ENCODE measurements at places on chromosomes 12 and 14.

DNA sequence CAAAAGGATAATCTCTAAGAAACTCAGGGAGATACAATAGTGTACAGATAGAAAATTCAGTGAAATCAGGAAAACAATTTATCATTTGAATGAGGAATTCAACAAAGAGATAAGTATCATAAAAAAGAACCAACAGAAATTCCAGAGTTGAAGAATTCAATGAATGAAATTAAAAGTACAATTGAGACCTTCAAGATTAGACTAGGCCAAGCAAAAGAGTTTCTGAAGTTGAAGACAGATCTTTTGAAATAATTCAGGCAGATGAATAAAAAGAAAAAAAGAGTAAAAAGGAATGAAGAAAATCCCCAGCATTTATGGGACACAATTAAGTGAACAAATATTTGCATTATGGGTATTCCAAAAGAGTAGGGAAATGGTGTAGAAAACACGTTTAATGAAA lies 412.6 kb downstream of the TMEM121 start:
- DNase-seq: no peak

DNA sequence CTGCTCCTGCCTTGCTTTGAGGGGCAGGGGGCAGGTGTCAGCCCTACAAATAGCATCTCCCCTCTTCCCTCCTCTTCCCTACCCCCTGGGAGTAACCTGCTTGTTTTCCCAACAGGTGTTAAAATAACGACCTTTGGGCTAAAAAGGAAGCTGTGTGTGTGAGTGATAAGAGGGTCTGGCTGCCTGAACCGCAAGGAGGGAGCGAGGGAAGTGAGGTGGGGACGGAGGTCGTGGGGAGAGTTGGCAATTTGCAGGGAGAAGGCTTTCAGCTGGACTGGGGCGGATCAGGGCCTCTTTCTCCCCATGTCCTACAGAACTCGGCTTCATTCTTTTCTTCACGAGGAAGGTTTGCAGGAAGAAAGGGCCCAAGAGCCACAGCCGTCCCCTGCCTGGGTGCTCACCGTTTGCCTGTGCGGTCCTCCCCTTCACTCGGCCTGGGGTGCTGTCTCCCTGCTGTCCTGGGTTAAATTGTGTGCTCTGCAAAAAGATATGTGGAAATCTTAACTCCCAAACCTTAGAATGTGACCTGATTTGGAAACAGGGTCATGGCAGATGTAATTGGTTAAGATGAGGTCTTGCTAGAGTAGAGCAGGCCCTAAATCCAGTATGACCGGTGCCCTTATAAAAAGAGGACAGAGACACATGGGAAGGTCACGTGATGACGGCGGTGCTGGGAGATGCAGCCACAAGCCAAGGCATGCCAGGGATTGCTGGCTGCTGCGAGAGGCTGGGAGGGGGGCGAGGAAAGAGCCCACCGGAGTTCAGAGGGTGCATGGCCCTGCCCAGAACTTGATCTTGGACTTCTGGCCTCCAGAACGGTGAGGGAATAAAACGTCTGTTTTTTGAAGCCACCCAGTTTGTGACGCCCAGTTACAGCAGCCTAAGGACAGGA lies 38.7 kb upstream of the NCOR2 start:
- peak; percentile 65 for DNase-seq

DNA sequence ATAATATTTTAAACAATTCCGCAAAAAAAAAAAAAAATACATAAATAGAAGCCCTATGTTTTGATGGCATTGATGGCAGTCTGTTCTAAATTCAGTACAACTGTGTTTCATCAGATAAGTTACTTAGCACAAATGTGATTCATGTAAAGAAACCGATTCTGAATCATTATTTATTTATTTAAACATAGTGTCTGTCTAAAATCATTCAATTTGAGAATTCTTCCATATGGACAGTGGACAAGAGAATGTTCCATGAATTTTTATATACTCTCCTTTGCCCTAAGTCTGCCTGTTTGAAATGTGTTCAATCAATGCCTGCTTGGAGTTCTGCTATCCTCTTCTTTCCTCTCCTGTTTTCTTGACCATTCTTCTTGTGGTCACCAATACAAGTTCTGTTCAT lies 126.5 kb downstream of the PDE3A start:
- no peak for DNase-seq

DNA sequence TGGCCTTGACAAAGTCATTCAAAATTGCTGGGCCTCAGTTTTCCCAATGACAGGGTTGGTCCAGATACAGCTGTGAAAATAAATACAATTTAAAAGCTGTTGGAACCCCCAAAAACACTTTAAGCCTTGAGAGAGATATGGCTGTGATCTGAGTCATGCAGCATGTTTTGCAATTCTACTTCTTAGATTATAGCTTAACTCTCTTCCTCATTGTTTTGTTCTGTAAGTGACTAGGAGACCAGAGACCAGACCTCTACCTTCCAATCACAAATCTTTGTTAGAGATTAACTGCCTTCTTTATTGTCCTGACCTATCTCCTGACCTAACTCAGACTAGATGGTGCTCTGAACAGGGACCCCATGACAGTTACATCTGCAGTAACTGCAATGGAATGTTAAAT lies 198.1 kb downstream of the STXBP6 start:
- no peak for DNase-seq

DNA sequence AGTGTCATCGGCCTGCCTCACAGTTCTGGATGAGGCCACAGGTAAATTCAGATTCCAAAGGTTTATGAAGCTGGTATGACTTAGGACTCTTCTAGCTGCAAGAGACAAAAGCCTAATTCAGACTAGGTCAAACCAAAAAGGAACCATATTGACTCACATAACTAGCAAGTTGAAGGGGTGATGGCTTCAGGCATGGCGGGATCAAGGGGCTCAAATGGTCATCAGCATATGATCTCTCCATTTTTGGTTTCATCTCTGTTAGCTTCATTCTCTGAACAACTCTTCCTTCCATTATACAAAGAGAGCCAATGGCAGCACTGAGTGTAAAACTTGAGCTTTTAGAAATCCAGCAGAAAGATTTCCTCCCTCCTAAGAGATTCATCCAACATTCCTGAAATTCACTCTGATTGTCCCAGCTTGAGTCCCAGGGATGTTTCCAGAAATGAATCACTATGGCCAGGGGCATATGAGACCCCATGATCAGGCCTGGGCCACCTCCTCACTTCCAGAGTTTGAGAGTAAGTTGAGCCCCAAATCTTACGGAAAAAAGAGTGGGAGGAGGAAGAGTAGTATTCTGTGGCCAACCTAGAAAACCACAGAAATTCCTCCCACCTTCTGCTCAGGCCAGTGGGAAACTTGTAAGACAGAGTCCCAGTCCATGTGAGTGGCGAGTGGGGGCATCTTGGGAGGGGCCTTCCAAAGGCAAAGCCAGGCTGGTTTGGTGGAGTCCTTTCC lies 2.0 kb upstream of the MAP1LC3B2 start:
- DNase-seq: no peak

GRCh38 chr12:22919883-22920282 lies 294.9 kb downstream of the ETNK1 start:
- DNase-seq: no peak

DNA sequence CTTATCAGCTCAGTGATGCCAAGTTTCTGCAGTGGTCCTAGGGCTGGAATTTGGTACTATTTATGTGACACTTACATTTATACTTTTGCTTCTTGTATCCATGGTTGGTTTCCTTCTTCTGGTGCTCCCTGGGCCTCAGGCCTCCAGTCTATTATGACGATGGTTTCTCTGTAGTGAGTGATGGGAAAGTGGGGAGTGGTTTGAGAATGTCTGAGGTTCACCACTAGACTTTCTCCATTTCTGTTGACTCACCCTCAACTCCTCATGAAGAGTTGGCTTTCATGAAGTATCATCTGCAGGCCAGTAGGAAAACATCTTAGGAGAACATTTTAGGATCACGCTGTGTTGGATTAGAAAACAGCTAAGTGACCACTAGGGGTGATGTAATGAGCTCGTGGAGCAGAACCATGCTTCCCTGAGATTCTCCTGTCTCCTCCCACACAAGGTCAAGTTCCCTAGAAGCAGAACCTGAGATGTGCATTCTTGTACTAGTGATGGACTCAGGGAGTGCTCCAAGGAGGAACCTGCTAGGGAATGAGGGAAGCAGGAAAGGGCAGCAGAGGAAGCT lies 32.1 kb downstream of the RPH3A start:
- no peak for DNase-seq

GRCh38 chr12:104534857-104535248 lies 78.1 kb downstream of the CHST11 start:
- no peak for DNase-seq

- no peak for DNase-seq
These were observed 1.4 kb downstream of the EGLN3 start for GRCh38 chr14:33949411-33949893.

GRCh38 chr14:105209091-105209490 lies 28.0 kb upstream of the NUDT14 start:
- no peak for DNase-seq

DNA sequence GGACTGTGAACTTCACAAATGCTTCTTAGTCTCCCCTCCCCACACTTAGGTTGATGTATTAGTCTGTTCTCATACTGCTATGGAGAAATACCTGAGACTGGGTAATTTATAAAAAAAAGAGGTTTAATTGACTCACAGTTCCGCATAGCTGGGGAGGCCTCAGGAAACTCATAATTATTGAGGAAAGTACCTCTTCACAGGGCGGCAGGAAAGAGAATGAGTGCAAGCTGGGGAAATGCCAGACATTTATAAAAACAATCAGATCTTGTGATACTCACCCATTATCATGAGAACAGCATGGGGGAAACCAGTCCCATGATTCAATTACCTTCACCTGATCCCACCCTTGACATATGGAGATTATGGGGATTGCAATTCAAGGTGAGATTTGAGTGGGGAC lies 178.8 kb downstream of the SLC38A4 start:
- no peak for DNase-seq

GRCh38 chr12:74890237-74890599 lies 319.4 kb downstream of the KCNC2 start:
- DNase-seq: no peak

- DNase-seq: no peak
These were observed 14.3 kb downstream of the KRT85 start for GRCh38 chr12:52352951-52353350.

DNA sequence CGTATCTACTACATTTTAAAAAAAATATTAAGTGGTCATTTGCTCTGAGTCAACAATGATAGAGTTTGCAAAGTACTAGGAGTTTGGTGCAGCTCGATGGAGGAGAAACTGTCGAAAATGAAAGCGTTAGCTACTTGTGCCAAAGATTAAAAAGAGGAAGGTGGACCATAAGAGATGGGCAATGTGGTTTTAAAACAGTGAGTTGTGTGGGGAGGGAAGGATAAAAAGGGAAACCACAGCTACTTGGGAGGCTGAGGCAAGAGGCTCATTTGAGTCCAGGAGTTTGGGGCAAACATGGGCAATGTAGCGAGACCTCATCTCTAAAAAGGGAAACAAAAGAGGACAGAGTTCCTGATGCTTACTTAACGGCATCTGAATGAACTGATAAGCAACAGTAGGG lies 18.2 kb upstream of the STRAP start:
- DNase-seq: no peak

DNA sequence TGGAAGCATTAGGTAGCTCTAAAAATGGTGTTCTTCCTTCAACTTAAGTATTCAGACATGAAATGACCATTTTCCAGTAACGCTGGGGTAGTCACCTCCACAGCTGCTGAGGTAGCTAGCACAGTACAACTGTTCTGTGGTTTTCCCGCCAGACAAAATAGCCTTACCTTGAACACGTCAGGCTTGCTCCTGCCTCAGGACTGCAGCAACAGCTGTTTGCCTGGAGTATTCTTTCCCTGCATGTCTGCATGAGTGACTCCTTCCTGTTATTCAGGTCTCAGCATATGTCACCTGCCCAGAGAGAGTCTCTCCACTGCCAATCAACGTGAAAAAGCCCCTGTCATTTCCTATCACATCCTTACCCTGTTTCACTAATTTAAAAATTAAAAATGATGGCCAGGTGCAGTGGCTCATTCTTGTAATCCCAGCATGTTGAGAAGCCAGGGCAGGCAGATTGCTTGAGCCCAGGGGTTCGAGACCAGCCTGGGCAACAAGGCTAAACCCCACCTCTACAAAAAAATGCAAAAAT lies 37.9 kb downstream of the WDR89 start:
- DNase-seq: no peak

DNA sequence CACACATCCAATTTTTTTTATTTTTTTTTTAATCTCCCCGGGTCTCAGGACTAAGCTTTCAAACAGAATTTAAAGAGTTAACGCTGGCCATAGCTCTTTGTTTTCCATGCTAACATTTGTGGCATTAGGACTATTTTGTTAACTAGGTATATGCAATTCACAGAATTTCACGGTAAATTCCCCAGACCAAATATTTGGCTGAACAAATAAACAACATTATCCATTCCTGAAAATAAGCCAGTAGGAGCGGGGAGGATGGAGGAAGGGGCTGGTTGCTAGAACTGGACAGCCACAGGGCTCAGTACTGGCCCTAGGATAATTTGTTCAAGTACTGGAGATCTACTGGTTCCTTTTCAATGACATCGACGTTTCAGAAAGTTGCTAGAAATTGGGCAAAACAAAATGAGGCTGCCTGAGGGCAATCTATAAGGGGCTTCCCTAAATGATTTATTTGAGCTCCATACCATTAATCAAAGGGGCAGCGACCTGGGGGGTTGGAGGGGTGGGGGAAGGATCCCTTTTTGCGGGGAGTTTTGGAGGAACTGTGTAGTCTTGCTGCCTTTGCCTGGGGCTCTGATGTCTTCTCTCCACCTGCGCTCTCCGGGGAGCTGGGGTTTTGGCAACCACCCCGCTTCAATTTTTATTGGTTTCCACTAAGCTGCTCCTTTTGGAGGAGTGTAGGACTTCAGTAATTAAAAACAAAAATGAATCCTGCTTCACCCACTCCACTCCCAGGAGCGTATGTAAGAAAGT lies 9.0 kb downstream of the BMP4 start:
- DNase-seq: no peak

GRCh38 chr14:21509432-21510143 lies 1.6 kb downstream of the METTL3 start:
- DNase-seq: no peak

DNA sequence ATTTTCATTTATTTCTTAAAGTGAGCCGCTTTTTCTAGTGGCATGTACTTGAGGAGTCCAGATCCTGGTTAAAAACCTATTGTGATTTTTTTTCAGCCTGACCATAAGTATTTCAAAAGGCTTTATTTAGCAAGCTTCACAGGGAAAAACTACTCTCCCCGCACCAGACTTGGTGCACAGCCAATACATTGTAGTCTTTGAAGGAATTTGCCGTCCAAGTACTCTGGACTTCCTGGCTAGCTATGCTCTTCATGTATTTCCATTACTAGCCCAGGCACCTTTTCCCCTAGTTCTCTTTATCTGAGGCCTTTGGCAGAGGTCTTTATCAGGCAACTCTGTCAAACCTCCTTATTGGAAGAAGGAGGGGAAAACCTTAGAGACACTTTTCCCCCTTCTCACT lies 234.7 kb downstream of the CCDC91 start:
- peak; percentile 21 for DNase-seq

DNA sequence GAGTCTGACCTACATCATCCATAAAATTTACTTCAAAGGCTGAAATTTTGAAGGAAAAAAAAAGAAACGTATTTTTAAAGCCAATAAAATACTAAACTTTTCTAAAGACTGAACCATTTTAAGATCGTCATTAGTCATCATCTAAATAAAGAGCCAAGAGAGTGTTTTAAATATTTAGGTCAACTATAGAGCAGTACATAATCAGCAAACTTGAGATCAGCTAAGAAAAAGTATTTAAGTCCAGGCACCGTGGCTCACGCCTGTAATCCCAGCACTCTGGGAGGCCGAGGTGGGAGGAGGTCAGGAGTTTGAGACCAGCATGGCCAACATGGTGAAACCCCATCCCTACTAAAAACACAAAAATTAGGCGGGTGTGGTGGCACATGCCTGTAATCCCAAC lies 35.5 kb downstream of the HECTD1 start:
- no peak for DNase-seq
